ENCODE measurements at places on chromosomes 1 and 21. TPM values are rescaled to one million over a fixed set of nuclear protein-coding genes. Genes with fewer than 3 reads are reported as not detected.

The RHOU gene
- total RNA-seq, result 1.2 TPM

The AMPD1 gene
- not detected for total RNA-seq

The KRTAP11-1 gene
- total RNA-seq, result not detected

The SLC2A5 gene
- not detected for total RNA-seq

The ATAD3C gene
- 0.30 TPM for total RNA-seq

The CELSR2 gene
- total RNA-seq, result 2.0 TPM

The SH3BGR gene
- 2.7 TPM for total RNA-seq

- H3K4me1 ChIP-seq, result peaks cover 88% of the 10 kb centered on the region
- no peak overlapping the region for H3K4me3 ChIP-seq
- no peaks in the 10 kb centered on the region for H3K27me3 ChIP-seq
- H3K36me3 ChIP-seq, result peaks cover 4% of the 10 kb centered on the region
- H3K27ac ChIP-seq, result peak overlapping the region; percentile 94
Measured at GRCh38 chr1:24981631-24982005, 51.5 kb upstream of the RUNX3 start.

GRCh38 chr1:167854184-167854583 lies 59.8 kb downstream of the ADCY10 start:
- no peaks in the 10 kb centered on the region for H3K27me3 ChIP-seq
- H3K4me1 ChIP-seq, result no peaks in the 10 kb centered on the region
- no peak overlapping the region for H3K27ac ChIP-seq
- no peaks in the 10 kb centered on the region for H3K36me3 ChIP-seq
- no peak for DNase-seq

- H3K36me3 ChIP-seq, result no peaks in the 10 kb centered on the region
- no peak overlapping the region for H3K27ac ChIP-seq
- DNase-seq, result no peak
- H3K4me1 ChIP-seq, result no peaks in the 10 kb centered on the region
- H3K27me3 ChIP-seq, result peaks cover 3% of the 10 kb centered on the region
Measured at GRCh38 chr1:56502700-56503245, 76.6 kb downstream of the PLPP3 start.

GRCh38 chr1:228748431-228748830 lies 13.2 kb downstream of the RHOU start:
- H3K27ac ChIP-seq, result no peak overlapping the region
- peaks cover 11% of the 10 kb centered on the region for H3K4me1 ChIP-seq
- peaks cover 3% of the 10 kb centered on the region for H3K36me3 ChIP-seq
- no peak overlapping the region for H3K4me3 ChIP-seq
- H3K27me3 ChIP-seq, result peaks cover 3% of the 10 kb centered on the region

DNA sequence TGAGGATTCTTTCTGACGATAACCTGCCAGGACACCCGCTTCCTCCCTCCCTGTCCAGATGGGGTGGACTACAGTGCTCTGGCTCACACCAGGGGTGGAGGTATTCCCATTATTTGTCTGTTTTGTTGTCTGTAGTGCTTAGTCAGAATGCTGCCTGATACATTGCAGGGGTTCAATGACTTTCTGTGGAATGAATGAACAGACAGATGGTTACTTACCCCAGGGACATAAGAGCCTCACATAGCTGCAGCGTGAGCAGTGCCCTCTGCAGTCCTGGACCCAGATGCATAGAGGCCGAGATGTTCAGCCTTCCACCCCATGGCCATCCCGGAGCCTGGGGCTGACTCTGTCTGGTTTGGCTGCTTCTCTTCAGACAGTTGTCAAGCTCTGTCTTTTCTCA lies 13.0 kb upstream of the F3 start:
- H3K4me3 ChIP-seq, result no peak overlapping the region
- no peak overlapping the region for H3K27ac ChIP-seq
- no peaks in the 10 kb centered on the region for H3K4me1 ChIP-seq
- H3K36me3 ChIP-seq, result no peaks in the 10 kb centered on the region
- peaks cover 5% of the 10 kb centered on the region for H3K27me3 ChIP-seq
- no peak for DNase-seq

GRCh38 chr1:78490861-78491450 lies at the start of gene PTGFR:
TSS of gene PTGFR (plus strand) at chr1:78490974. CDS start at chr1:78492744, 1,770 bp downstream.
- H3K27me3 ChIP-seq, result peaks cover 35% of the 10 kb centered on the region
- H3K27ac ChIP-seq, result no peak within 1 kb of the TSS
- H3K4me3 ChIP-seq, result no peak within 1 kb of the TSS
- peaks cover 5% of the 10 kb centered on the region for H3K4me1 ChIP-seq
- DNase-seq, result peak; percentile 7

GRCh38 chr1:42943728-42944127 lies 14.9 kb downstream of the SLC2A1 start:
- peak overlapping the region; percentile 58 for H3K27ac ChIP-seq
- H3K36me3 ChIP-seq, result peaks cover 74% of the 10 kb centered on the region
- peaks cover 92% of the 10 kb centered on the region for H3K4me1 ChIP-seq
- H3K4me3 ChIP-seq, result no peak overlapping the region
- H3K27me3 ChIP-seq, result no peaks in the 10 kb centered on the region

GRCh38 chr1:59314776-59315528 lies 18.1 kb downstream of the FGGY start:
- no peaks in the 10 kb centered on the region for H3K36me3 ChIP-seq
- no peak overlapping the region for H3K4me3 ChIP-seq
- H3K27ac ChIP-seq, result no peak overlapping the region
- H3K4me1 ChIP-seq, result peaks cover 7% of the 10 kb centered on the region
- no peak for DNase-seq

DNA sequence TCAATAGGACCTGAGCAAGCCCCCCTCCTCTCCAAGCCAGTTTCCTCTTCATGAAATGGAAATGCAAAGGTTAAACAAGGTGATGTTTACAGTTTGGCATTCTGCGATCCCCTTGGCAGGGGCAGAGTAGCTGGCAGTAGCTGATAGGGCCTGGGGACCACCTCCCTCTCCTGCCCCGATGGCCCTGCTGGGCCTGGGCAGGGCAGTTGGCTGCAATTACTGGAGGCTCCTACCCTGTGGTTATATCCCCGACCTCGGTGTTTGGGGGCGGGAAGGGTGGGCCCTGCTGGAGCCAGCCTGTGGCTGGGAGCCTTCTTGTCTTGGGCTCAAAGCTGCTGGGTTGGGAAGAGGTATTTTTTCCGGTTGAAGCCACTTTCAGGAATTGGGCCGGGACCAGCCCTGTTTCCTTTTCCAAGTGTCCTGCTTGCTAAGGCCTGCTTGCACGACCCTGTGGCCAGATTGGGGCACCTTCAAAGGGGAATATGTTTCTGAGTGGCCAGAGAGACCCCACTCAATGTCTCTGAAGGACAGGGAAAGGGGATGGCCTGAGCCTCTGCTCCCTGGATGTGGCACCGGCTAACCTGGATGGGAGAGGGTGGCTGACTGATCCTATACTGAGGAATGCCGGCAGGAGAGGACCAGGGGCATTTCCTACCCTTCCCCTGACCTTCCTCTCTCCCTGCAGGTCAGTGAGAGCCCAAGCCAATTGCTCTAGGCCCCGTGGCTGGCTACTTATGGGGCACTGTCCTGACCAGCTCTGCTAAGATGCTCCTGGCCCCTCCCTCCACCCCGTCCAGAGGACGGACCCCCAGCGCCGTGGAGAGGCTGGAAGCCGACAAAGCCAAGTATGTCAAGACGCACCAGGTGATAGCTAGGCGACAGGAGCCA lies 1.9 kb downstream of the FAM110D start:
- H3K36me3 ChIP-seq, result no peaks in the 10 kb centered on the region
- no peak overlapping the region for H3K4me3 ChIP-seq
- H3K27me3 ChIP-seq, result peaks cover 17% of the 10 kb centered on the region
- no peak overlapping the region for H3K27ac ChIP-seq
- H3K4me1 ChIP-seq, result peaks cover 10% of the 10 kb centered on the region
- no peak for DNase-seq

DNA sequence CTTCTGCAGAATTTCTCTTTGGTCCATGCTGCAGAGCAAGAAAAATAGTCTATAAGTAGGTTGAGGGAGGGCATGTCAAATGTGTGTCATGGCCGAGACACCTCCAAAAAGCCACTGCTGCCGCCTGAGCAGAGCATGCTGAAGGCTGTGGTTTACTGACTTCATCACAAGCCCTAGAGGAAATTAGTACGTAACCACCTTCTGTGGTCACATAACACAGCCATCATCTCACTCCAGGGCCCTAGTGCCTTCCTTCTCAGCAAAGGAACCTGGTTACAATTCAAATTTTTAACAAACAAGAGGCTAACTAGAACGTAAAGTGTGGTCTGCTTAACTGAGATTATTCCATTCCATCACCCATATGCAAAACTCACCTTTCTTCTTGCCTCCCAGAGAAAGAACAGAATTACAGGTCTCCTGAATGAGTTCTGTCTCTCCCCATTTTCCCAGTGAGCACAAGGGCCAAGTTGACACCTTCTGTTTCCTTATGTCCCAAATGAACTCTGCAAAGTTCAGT lies at the start of gene PTPN22:
Gene PTPN22, minus strand, starts transcription at position 116 of the 517 bp plus-strand sequence.
- peaks cover 72% of the 10 kb centered on the region for H3K4me1 ChIP-seq
- DNase-seq, result peak; percentile 89
- H3K27me3 ChIP-seq, result no peaks in the 10 kb centered on the region
- peak within 1 kb of the TSS; percentile 84 for H3K4me3 ChIP-seq
- H3K36me3 ChIP-seq, result peaks cover 11% of the 10 kb centered on the region

- H3K27me3 ChIP-seq, result no peaks in the 10 kb centered on the region
- H3K27ac ChIP-seq, result no peak overlapping the region
- DNase-seq, result no peak
- no peak overlapping the region for H3K4me3 ChIP-seq
Measured at GRCh38 chr1:208202333-208202995, 41.7 kb downstream of the PLXNA2 start.

- no peak overlapping the region for H3K4me3 ChIP-seq
- no peak for DNase-seq
- no peak overlapping the region for H3K27ac ChIP-seq
Measured at GRCh38 chr21:44890338-44890931, 16.9 kb upstream of the PTTG1IP start.

- no peak for DNase-seq
- no peak overlapping the region for H3K27ac ChIP-seq
- H3K4me1 ChIP-seq, result no peaks in the 10 kb centered on the region
- H3K27me3 ChIP-seq, result no peaks in the 10 kb centered on the region
Measured at GRCh38 chr21:45459171-45460010, 54.4 kb downstream of the COL18A1 start.

- peaks cover 10% of the 10 kb centered on the region for H3K27me3 ChIP-seq
- H3K4me3 ChIP-seq, result no peak overlapping the region
- H3K4me1 ChIP-seq, result no peaks in the 10 kb centered on the region
- H3K36me3 ChIP-seq, result no peaks in the 10 kb centered on the region
Measured at GRCh38 chr1:21616372-21616771, 52.8 kb downstream of the RAP1GAP start.

DNA sequence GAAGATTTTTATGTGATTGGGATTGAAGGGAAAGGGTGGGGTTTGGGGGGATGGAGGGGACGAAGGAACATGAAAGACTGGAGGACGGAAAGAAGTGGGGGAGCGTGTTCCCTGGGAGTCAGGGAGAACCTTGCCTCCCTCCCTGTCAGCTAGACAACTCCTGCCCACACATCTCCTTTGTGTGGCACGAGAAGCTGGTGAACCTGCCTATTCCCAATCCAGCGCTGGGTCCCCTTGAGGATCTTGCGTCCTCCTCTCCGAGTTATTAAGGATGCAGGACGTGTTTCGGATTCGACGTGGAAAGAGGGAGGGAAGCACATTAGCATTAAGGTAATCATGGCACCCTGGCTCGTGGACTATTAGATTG lies 1.4 kb downstream of the LRRC7 start:
- H3K4me3 ChIP-seq, result peak overlapping the region; percentile 10
- peaks cover 37% of the 10 kb centered on the region for H3K27me3 ChIP-seq
- DNase-seq, result no peak
- no peak overlapping the region for H3K27ac ChIP-seq

DNA sequence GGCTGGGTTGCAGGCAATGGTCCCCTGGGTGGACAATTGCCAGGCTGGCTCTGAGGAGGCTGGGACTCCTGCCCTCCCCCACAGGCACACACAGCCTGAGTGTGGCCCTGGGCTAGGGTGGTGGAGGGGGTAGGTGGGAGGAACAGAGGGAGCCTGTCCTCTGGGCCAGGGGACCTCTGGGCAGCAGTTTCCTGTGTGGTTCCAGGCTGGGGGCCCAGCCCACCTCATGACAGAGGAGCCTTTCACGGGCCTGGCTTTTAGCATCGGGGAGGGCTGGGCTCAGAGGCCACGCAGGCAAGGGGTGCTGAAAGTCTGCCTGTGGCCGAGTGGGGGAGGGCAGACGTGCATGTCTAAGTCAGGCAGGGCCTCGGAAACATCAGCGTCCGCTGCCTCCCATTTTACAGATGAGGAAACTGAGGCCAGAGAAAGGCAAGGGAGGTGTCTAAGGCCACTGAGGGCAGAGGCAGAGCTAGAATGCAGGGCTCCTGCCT lies 7.0 kb downstream of the EXTL1 start:
- H3K4me1 ChIP-seq, result no peaks in the 10 kb centered on the region
- H3K27ac ChIP-seq, result no peak overlapping the region
- DNase-seq, result no peak
- H3K27me3 ChIP-seq, result no peaks in the 10 kb centered on the region
- no peaks in the 10 kb centered on the region for H3K36me3 ChIP-seq

DNA sequence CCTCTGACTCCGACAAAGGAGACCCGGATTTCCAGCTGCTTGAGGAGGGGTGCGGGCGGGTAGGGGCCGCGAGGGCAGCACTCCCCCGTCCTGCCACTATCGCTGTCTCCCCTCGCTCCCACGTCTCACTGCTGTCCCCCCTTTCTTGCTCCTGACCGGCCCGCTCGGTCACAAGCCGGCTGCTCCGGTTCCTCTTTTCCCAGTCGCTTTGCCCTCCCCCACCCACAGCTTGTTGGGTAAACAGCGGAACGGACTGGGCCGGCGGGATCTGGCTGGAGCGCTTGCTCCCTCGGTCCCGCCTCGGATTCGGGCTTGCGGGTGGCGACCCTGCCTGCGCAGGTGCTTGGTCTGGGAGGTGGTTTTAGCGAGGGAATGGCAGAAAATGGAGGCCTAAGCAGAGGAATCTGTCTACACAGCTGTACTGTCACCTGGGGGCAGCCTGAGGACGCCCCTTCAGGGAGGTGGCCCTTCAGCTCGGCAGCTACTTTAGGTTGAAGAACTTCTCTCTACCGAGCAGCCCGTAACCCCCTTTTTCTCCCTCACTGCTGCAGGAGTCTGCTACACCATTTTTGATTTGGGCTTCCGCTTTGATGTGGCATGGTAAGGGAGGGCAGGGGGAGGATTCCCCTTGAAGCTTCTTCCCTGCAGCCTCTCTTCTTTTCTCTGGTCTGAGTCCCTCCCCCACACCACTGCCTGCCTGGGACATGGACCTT lies 645 bp downstream of the ATP6V0B start:
- peak overlapping the region; percentile 63 for H3K27ac ChIP-seq
- peaks cover 2% of the 10 kb centered on the region for H3K27me3 ChIP-seq
- peak; percentile 45 for DNase-seq
- peaks cover 50% of the 10 kb centered on the region for H3K4me1 ChIP-seq

Measured in activated CD4-positive, alpha-beta T cell treated with anti-CD3 and anti-CD28 coated beads for 36 hours (primary cell).